Tibial nerve (tissue), 4 donors: ENCODE measurements at places on chromosomes 5 and 9. TPM values are rescaled to one million over a fixed set of nuclear protein-coding genes. Genes with fewer than 3 reads are reported as not detected.

Gene MYOZ3
- 9.0 TPM for total RNA-seq

Gene ELP1
- total RNA-seq: 21.8 TPM

Gene FOXD4L6
- total RNA-seq: not detected

Gene IL3
- total RNA-seq: not detected

Gene NIM1K
- total RNA-seq: 4.8 TPM

Gene ABHD17B
- total RNA-seq: 13.2 TPM

Gene FSD1L
- total RNA-seq: 5.4 TPM

Gene KIF24
- total RNA-seq: 1.9 TPM

Gene NR5A1
- total RNA-seq: not detected

GRCh38 chr9:24738421-24738961, 192.8 kb upstream of the IZUMO3 start:
- no peak for DNase-seq

- no peak for DNase-seq
Measured at GRCh38 chr5:19923742-19924141, 64.3 kb downstream of the CDH18 start.

DNA sequence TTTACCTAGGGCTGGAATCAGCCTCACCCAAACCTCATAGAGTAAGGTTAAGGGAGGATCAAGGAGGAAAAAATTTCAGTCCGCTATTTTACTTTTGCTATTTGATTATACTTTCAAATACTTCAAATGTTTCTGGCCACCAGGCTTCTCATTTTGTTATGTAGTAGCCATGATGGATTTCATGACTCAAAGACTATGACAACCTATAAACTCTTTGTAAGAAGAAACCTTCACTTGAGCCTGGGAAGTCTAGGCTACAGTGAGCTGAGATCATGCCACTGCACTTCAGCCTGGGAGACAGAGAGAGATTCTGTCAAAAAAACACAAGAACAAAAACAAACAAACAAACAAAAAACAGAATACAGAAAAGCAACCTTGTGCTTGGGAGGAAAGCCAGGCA, 293.6 kb upstream of the TNC start:
- DNase-seq: no peak

DNA sequence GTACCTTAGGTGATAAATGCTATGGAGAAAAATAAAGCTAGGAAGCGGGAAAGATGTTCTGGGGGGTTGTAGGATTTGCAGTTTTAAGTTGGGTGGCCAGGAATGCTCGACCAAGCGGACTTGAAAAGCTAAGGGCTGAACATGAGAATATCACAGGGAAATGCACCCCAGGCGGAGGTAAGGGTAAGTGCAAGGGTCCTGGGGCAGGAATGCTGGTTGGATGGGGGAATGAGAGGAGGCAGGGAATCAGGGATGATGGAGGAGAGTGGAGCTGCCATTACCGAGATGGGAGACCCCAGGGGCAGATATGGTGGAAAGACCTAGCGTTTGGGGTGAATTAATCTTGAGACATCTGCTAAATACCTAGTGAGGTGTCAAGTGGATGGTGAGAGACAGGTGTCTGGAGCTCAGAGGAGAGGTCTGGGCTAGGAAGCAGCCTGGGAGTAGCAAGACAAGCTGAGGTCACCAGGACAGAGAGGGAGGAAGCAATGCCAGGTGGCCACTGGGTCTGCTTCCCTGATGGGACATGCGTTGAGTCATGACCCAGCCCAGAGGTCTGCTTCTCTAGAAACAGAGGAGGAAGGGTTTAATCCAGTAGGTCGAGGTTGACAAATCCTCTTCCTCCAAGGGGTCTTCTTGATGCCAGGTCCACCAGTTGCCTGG, 77.7 kb upstream of the ASS1 start:
- DNase-seq: no peak

- no peak for DNase-seq
Measured at GRCh38 chr9:121483049-121483448, 16.6 kb downstream of the GGTA1 start.

- no peak for DNase-seq
Measured at GRCh38 chr5:120516805-120517204, 52.7 kb downstream of the PRR16 start.

DNA sequence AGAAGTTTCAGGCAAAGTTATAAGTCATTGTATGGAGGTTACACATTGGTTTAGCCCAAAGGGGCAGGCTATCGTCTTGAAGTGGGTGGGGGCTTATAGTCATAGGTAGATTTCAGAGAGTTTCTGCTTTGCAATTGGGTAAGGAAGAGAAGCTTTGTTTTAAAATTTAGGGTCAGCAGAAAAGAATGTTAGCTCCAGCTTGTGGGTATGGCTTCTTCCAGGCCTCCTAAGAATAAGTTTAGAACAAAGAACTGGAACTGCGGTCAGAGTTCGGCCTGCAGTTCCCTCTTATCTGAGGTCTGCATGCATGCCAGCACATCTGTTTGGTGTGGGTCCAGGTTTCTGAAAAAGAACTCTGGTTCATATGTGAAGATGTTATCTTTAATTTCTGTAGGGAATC, 96.1 kb downstream of the CYFIP2 start:
- peak; percentile 27 for DNase-seq

- DNase-seq: no peak
Measured at GRCh38 chr9:132078699-132079356, 839 bp downstream of the MED27 start.

- DNase-seq: no peak
Measured at GRCh38 chr9:126615245-126615790, 1.6 kb downstream of the LMX1B start.

DNA sequence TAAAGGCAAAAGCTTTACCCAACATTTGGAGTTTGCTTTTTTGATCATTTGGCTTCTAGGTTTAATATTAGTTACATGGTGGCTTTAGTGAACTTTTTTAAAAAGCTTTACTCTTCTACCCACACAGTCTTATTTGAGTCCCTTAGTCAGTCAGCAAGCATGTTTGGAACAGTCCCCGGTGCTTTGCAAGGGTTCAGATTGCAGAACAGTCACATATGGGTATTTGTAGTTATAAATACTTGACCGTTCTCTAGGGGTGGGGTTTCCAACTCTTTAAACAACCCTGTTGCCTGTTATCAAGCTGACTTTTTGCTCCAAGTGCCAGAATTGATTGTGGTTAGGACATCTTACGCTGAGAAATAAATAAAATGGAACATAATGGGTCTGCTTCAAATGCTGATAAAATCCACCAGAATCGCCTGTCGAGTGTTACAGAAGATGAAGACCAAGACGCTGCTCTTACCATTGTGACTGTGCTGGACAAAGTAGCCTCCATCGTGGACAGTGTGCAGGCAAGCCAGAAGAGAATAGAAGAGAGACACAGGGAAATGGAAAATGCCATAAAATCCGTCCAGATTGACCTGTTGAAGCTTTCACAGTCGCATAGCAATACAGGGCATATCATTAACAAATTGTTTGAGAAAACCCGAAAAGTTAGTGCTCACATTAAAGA, at the start of gene CAVIN4:
TSS of gene CAVIN4 (plus strand) at position 304 of the 673 bp plus-strand sequence. CDS start at position 369, 65 bp downstream.
- DNase-seq: no peak

- DNase-seq: no peak
Measured at GRCh38 chr5:137705106-137705505, 30.8 kb downstream of the KLHL3 start.

GRCh38 chr9:93466416-93467061, 13.2 kb upstream of the FAM120AOS start:
- DNase-seq: no peak

DNA sequence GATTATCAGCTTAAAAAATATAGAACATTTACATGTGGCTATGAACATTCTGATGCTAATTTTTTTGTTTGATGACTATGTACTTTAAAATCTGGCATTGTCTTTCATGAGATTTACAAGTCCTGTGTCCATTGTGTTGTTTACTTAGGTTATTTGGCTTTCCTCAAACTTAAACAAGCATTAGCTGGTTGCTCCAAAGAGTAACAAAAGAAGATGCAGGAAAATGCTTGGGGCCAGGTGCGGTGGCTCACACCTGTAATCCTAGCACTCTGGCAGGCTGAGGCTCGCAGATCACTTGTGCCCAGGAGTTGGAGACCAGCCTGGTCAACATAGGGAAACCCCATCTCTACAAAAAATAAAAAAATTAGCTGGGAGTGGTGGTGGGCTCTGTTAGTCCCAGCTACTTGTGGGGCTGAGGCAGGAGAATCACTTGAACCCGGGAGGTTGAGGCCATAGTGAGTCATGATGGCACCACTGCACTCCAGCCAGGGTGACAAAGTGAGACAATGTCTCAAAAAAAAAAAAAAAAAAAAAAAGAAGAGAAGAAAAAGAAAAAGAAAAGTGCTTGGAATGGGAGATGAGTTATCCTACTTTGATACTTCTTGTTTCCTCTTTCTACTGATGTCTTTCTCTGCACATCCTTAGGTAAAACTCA, 39.7 kb downstream of the PAM start:
- DNase-seq: no peak

- no peak for DNase-seq
Measured at GRCh38 chr5:111863801-111864200, 106.8 kb upstream of the NREP start.

- no peak for DNase-seq
Measured at GRCh38 chr9:80485420-80486250, 913.9 kb downstream of the TLE4 start.

- no peak for DNase-seq
Measured at GRCh38 chr9:91786132-91786896, 163.7 kb downstream of the ROR2 start.

- no peak for DNase-seq
Measured at GRCh38 chr9:130256644-130257043, 8.9 kb upstream of the HMCN2 start.
